ENCODE measurements at places on chromosomes 7 and 10.

GRCh38 chr7:156607332-156608172, 33.0 kb upstream of the RNF32 start:
- peak; percentile 3 for DNase-seq

DNA sequence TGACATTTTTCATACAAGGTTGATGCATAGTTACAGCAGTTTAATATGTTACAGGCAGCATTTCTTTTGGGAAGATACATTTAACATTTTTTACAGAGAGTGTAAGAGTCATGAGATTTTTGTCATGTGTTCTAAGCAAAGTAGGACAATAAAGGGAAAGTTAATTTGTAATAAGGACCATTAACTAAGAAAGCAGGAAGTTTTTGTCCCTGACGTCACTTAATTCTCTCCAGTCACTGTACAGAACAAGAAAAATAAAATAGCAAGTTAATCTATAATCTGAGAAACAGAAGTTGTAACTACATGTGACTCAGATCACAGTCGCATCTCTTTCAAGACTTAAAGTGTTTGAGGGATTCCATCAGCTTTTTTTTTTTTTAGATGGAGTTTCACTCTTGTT, 49.5 kb upstream of the CAPZA2 start:
- no peak for DNase-seq

DNA sequence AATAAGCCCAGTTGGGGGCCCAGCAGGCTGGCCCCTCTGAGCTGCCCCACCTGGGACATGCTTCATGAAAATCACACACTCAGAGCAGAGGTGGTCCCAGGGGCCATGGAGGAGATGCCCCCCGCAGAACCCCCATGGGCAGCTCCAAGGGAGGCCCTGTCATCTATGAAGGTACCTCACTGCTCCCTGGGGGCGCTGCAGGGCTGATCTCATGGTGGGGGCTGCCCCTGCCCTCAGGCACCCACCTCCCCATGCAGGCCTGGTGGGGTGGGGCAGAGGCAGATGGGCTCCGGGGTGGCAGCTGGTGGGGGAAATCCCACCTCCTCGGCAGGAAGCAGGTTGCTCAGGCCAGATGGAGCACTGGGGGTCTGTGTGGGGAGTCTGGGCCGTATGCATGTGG, 60.5 kb downstream of the YKT6 start:
- no peak for DNase-seq

DNA sequence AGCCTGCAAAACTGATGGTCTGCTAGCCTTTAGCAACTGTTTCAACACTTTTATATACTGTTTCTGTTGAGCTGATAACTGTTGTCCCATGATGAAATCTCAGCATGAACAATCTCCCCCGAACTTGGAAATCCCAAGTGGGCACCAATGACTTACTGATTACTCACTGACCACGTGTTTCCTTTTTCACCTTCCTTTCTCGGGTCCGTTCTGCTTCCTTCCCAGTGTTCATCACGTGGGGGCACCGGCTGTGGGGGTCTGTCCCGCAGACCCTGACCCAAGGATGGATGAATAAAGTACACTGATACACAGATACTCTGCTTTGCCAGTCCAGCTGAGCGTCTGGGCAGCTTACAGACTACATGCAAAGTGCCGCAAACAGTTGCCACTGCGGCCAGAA, 39.0 kb upstream of the RASGEF1A start:
- DNase-seq, result no peak

GRCh38 chr10:21352886-21353285, 172.6 kb downstream of the SKIDA1 start:
- DNase-seq, result no peak

GRCh38 chr7:119395024-119395423, 878.0 kb upstream of the KCND2 start:
- no peak for DNase-seq
